HT-29 (cell line): ENCODE measurements at places on chromosomes 3 and 15. TPM values are rescaled to one million over a fixed set of nuclear protein-coding genes. Genes with fewer than 3 reads are reported as not detected.

GRCh38 chr15:65494076-65494475 is 23.4 kb downstream of the DPP8 start:
- no peak for DNase-seq

GRCh38 chr15:84840741-84841429 is 23.7 kb downstream of the ALPK3 start:
- DNase-seq, result peak; percentile 97

GRCh38 chr3:138437281-138437680 is 2.9 kb downstream of the ESYT3 start:
- no peak for DNase-seq

GRCh38 chr3:23654571-23654970 is 151.2 kb upstream of the UBE2E1 start:
- no peak for DNase-seq

DNA sequence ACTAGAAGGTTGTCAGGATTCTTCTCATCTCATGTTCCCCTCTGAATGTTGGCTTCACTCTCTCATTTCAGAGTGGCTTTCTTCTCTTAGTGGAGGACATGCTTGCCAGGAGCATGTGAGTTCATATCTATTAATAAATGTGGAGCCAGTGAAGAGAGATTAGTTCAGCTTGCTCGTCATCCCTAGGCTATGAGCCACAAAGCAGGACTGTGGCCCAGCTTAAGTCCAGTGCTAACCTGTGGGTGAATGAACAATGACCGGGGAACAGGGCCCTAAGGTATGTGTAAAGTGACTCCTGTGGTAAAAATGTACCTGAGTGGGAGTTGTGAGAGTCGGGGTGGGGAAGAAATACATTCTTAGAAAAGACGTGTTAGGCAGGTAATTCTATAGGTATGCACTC is 96.9 kb upstream of the TBL1XR1 start:
- DNase-seq, result peak; percentile 47

DNA sequence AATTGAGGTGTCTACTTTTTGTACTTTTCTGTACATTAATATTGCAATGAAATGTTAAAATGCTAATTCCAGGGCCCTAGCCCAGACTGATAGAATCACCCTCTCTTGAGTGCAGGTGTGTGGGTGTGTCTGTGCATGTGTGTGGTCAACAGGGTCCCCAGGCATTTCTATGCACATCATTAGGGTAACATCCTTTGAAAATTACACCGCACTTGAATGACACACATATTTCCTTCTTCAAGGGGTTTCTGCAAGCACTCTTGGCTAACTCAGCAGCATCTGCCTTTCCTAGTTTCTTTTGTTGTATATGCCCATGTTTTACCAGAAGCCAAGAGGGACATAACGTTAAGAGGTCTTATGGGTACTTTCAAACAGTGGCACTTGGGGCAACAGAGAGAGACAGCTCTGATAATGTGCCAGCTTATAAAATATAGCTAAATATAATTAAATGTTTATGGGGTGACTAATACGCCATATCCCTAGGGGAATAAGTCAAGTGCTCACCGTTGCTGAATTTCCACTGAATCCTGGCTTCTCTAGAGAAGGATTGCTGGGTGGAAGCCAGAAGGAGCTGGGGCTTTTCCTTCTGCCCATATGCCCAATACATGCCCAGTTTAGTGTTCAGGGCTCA is 54.5 kb upstream of the LRIG1 start:
- peak; percentile 22 for DNase-seq

GRCh38 chr15:81317642-81318017 is 6.3 kb downstream of the STARD5 start:
- DNase-seq, result no peak

GRCh38 chr15:81612631-81613030 is 238.6 kb upstream of the TMC3 start:
- no peak for DNase-seq

GRCh38 chr15:64634027-64634426 is 141.4 kb downstream of the RBPMS2 start:
- no peak for DNase-seq

DNA sequence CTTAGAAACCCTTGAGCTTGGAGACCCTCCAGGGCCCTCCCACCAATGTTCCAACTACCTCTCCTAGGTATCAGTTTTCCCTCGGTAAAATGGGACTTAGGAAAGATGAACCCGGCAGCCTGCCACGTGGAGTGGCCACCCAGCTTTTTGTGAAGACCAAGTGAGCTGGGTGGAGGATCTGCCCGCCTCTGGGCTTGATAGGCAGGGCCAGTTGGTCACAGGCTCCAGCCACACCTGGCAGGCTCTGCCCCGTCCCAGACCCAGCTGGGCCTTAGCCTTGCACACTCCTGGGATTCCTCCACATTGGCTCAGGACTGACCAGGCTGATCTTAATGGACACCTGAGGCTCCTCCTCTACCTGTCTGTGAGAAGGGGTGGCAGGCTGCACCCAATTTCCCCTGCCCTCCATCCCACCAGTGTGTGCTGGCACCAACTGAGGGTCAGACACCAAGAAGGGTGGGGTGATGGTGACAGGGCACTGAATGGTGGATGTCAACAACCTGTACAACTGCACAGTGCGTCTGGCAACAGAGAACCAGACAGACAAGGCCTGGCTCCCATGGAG is 761 bp upstream of the GRIP2 start:
- no peak for DNase-seq

DNA sequence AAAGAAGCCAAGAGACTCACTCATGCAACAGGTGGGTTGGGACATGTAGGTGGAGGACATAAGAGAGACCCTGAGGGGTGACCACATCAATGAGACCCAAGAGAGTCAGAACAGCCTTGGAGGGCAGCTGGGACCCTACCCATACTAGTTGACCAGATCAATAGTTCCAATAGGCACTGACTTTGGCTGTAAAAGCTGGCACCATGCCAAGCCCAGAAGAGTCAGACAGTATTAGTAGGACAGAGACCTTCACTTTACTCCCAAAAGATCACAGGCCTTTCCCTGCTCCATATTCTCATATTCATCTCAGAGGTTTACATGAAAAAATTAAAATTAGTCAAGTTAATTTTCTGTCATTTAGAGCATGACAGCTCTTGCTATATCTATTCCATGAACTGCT is 20.9 kb upstream of the GABRR3 start:
- DNase-seq, result no peak

DNA sequence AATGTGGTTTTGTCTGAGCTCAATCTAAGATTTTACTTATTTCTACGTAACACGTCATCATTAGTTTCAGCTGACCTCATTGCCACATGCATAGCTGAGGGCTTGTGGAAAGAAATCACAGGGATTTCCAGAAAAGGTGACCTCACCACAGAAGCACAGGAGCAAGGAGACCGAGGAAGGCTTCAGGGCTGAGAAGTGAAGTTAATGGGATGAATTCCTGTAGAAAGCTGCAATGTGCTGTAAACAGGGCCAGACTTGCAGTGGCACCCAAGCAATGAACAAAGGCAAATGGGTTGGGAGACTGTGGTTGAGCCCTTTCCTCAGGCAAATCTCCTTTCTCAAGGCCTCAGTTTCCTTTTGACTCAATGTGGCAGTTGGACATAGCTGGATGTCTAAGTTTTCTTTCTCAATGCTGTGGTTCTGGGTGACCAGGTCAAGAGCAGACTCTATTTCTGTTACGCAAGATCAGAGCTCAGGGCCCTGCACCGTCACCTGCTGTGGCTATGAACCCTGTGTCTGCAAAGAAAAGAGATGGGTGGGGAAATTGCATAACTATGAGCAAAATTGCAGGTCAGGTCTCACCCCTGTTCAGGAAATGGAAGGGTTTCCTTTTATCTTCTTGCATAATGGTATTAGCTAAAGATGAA is 252.2 kb upstream of the TBL1XR1 start:
- DNase-seq, result peak; percentile 84

DNA sequence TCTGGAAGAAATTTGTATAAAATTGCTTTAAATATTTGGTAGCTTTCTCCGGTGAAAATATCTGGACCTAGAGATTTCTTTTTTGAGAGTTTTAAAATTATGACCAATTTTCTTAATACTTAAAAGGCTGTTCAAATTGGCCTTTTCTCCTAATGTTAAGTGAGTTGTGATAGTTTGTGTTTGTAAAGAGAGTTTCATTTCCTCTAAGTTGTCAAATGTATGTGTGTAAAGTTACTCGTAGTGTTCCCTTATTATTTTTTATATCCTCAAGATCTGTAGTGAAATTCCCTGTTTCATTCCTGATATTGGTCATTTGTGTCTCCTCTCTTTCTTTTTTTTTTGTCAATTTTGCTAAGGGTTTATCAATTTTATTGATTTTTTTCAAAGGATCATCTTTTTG is 92.6 kb upstream of the CTNNB1 start:
- no peak for DNase-seq

DNA sequence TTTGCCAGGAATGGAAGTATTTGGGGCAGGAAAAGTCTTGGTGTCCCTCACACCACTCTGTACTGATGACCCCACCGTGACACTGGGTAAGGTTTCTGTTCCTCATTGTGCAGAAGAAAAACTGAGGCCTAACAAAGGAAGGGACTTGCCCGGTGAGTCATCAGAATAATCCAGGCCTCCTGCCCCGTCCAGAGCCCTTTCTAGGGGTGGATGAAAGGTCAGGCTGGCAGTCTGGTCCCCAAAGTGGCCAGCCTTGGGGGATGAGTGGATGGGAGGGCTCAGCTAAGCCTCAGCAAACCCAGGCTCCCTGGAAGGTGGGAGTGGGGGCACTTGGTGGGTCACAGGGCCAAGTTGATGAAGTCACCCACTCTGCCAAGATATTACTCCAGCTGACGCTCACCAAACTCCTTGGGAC is 2.3 kb upstream of the DNAH1 start:
- DNase-seq, result no peak

DNA sequence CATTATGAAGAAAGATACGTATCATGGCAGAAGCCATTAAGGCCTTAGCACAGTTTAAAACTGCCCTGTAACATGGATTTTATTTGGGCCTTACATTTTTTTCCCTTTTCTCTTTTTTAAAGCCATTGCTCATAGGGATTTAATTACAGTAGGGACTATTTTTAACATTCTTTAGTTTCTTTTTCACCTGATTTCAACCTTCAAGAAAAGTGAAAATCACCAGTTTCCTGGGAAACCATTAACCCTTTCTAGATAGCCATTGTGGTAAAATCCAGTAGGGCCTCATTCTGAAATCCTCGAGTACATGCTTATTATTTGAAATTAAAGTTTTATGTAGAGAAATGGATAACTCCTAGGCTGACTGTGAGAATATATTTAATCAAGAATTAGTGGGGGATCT is 3.1 kb downstream of the SPRED1 start:
- no peak for DNase-seq

- no peak for DNase-seq
Measured at GRCh38 chr3:29644956-29645636, 364.2 kb downstream of the RBMS3 start.

- no peak for DNase-seq
Measured at GRCh38 chr3:52650439-52650838, 35.3 kb downstream of the PBRM1 start.

- DNase-seq, result no peak
Measured at GRCh38 chr3:23656821-23657220, 148.9 kb upstream of the UBE2E1 start.

CYP8B1 gene
- not detected in 2 replicates for total RNA-seq

WWTR1 gene
- total RNA-seq, result 3.2 and 4.2 TPM in 2 replicates

CRABP1 gene
- total RNA-seq, result not detected in 2 replicates

IL17RB gene
- 14.9 and 17.0 TPM in 2 replicates for total RNA-seq

TM2D3 gene
- total RNA-seq, result 21.0 and 23.9 TPM in 2 replicates

IVD gene
- total RNA-seq, result 38.8 and 44.6 TPM in 2 replicates

HRG gene
- not detected in 2 replicates for total RNA-seq

TSEN2 gene
- total RNA-seq, result 20.8 and 22.5 TPM in 2 replicates

XIRP1 gene
- not detected in 2 replicates for total RNA-seq

LMOD3 gene
- 0.10 and 0.15 TPM in 2 replicates for total RNA-seq
